ENCODE measurements at places on chromosomes 16 and 17.

DNA sequence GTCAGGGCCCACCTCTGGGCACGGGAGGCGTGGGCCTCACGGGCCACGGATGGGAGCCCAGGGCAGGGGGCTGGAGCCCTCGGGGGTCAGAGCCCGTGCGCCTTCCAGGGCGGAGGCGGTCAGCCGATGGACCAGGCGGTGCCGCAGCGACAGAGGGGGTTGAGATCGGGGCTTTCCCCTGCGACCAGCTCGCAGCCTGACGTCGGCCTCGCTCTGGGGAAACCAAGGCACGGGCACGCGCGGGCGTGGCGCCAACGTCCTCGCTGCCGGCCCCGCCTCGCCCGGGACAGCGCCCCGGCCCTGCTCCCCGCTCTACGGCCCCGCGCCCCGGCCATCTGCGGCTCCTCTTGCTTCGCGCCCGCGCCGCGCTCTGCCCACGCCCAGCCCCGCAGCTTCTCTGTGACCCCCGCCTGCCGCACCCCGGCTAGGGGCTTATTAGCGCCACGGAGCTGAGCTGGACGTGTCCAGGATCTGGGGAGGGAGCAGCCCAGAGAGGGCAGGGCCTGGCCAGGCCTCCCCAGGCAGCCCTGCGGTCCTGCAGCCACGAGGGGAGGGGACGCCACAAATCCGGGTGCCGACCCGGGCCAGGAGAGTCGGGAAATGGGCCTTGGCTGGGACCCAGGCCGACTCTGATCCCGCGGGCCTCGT, 13.5 kb downstream of the ACTG1 start:
- no peak for DNase-seq

DNA sequence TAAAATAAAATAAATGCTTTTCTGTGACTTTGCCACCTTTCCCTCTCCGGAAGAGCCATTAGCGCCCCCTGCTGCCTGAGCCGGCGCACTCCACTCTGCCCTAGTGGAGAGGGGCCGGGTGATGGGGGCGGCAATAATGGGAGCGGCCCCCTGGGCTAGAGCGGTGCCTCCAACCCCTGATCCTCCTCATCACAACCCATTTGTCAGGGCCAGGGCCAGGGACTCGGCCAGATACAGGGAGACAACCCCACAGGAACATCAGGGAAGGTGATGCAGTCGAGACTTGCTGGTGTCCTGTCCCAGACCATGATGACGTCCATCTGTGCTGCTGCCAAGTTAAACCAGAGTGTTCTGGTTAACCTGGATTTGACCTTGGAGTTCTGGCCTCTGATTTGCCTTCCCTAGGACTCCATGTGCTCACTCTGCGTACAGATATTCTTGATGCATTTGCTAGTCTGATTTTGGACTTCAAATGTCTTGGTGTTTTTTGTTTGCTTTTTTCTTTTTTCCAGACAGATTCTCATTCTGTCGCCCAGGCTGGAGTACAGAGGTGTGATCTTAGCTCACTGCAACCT, 46.1 kb upstream of the BPTF start:
- DNase-seq: no peak

GRCh38 chr16:8996891-8997290, 33.2 kb upstream of the USP7 start:
- DNase-seq: no peak

- DNase-seq: peak; percentile 15
Measured at GRCh38 chr16:4283939-4284338, 11.1 kb upstream of the TFAP4 start.

Measured in HS-27A (cell line).